Effector memory CD8-positive, alpha-beta T cell (primary cell): ENCODE measurements at places on chromosomes 7 and 10.

DNA sequence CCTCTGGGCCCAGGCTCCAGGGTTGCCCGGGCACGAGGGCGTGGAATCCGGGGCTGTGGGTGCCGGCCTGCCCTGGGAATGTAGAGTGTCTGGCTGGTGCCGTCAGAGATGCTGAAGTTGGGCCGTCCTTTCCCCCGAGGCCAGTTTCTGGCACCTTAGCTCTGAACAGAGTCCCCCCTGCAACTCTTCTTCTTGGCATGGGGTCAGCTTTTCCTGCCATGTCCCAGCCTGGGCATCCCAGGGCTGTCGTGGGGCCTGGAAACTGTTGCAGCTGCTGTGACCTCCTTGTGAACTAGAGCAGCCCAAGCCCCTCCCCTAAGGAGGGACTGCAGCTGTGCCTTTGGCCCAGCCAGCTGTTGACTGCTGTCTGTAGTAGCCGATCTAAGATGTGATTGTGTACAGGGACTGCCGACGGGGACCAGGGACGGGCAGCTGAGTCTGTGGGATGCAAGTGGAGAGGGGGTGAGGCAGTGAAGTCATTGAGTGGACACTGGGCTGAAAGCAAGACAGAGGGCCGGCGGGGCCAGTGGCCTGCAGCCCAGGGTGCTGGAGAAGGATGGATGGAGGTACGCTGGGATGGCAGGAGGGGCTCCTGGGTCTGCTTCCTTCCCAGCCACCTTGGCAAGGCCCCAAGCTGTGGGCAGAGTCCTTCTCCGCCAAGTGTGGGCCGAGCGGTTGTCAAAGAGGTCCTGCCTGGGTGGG is 35.8 kb downstream of the GBX1 start:
- no peak for DNase-seq

- DNase-seq = no peak
Observed at GRCh38 chr7:90836937-90837336, 240.8 kb downstream of the CDK14 start.

DNA sequence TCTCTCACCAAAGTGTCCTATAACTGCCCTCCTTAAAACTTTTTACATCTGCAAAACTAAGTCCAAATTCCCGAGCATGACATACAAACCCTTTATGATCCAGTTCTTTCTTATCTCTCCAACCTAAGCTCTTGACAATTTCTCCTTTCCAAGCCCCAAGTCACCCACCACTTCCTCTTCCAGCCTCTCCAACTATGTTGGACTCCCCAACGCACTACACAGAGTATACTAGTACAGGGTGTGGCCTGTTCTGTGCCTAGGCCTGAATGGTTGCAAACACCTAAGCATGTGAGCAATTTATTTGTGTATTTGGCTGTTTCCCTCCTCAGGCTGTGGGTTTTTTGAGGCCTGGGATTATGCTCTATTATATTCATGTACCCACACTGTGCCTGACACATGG is 101.2 kb upstream of the APBB1IP start:
- DNase-seq = no peak

DNA sequence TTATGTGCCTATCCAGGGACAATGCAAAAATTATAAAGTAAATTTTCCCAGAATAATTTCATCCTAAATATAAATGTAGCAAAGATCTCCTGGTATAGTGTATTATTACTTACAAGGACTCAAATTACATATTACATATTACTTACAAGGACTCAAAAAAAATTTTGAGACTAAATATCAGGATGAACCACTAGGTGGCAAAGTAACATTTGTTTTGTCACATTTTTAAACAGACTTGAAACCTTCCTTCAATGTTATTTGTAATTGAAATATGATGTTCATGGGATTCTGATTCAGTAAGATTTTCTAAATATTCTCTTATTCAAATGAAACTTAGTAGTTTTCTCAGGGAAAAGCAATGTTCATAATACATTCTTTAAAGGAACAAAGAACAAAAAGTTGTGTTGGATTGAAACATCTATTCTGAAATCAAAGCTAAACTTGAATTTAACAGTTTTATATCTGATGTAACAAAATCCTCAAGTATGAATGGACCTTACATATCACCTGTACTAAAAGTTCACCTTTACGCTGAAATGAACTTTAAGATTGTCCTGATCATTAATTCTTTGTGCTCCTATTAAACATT is 74.3 kb upstream of the GNAI1 start:
- DNase-seq = no peak

GRCh38 chr10:100148353-100149211 is 37.2 kb downstream of the ERLIN1 start:
- no peak for DNase-seq

DNA sequence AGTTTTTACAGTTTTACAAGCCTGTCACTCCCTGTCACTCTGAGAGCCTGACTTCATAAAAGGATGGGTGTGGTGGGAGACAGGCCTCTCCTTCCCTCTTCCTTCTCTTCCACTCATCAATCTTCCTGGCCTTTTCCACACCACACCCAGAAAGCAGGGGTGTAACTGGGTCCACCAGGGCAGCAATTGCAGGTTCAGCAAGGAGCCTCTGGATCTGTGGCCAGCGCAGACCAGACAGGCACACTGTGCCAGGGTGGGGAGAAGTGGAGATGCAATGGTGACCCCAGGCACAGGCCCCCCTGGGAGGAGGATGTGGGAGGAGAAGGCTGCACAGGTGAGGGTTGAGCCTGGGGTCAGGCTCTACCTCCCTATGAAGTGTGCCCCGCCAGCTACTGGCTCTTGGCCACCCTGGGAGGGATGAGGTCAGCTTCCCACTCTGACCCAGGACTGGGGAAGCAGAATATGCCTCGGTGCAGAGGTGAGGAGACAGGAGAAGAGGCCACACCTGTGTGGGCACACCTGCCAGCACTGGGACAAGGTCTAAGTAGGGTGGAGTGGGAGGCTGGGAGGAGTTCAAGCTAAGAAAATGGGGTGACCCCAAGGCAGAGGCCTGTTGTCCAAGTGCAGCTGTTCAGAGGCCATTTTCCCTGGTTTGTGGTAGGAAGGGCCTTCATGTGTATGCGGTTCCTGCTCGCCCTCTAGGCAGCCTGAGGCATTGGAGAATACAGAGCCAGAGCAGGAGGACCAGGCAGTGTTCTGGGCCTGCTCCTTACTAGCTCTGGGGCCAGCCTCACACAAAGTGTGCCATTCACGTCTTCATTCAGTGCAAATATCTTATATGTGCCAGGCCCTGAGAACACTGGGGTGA is 20.2 kb upstream of the TMEM72 start:
- DNase-seq = no peak

DNA sequence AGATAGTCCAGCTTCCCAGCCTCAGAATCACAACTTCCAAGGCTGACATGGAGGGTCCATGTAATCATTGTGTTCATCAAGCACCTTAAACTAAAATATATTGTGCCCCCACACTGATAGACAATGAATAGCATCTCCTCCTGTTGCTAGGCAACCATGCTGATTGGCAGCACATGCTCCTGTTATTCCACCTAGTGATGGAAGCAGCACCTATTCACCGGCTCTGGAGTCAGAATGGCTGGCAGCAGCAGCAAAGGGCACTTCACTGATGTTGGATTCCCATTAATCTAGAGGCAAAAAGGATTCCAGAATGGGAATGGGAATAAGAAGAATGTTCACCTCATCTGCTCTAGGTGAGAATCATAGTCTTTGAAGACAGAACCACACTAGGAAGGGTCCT is 55.0 kb downstream of the RELN start:
- no peak for DNase-seq

- DNase-seq = no peak
Observed at GRCh38 chr10:124153023-124153826, 59.8 kb upstream of the CHST15 start.

DNA sequence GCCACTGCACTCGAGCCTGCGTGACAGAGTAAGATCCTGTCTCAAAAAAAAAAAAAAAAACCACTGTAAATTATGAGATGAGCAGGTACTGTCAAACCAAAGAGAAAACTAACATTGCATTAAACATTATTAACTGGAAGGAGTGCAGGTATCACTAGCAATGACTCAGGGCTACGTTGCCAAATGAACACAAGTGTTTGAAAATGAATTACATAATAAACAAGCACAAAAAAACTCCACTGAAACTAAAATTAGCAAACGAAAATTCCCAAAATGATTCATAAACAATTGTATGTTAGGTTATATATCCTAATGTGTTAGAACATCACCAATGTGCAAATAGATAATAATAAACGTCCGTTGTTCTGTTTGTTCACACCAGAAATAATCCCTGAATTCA is 42.8 kb downstream of the NSUN6 start:
- no peak for DNase-seq

- DNase-seq = no peak
Observed at GRCh38 chr10:17229717-17229966, 1.6 kb downstream of the VIM start.

- DNase-seq = no peak
Observed at GRCh38 chr7:21041252-21041651, 254.6 kb upstream of the SP8 start.

DNA sequence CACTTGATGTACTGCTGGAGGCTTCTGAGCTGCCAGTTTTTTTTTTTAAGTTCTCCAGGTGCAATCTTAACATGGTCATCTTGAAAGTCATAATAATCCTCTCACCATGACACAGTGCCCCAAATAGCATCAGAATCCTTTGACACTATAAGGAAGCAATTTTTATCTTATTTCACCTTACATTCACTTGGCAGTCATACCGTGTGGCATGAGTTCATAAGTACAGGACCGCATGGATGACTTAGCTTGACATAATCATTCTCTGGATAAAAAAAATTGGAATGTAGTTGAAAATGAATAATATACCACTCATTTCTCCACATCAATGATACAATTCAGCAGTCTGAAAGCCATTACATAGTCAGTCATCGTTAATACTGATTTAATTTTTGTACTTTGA is 25.6 kb upstream of the TMEM196 start:
- no peak for DNase-seq

GRCh38 chr10:73131913-73132686 is 21.8 kb downstream of the NUDT13 start:
- no peak for DNase-seq

DNA sequence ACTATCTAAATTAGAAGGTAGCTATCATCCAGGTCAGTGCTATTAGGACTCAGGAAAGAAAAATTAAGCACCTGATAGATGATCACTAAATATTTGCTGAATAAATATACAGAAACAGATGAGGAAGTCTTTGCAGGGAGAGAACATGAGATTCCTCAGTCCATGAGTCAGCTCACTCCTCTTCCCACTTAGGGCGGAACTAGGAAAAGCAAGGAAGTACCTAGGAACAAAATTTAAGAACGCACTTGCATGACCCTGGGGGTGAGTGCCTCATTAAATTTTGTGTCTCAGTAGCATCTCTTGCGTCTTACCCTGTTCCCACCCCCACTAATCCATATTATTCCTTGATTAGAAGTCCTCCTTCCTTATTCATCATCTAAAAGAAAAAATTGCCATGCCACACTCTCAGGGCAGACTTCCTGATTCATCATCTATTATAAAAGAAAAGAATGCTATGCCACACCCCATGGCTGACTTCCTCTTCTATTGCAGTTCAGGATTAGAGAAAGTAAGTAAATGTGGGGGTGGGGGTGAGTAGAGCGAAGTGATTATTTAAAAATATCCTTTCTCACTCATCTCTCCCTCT is 208.8 kb downstream of the THSD7A start:
- no peak for DNase-seq

- no peak for DNase-seq
Observed at GRCh38 chr7:75662579-75663301, 76.0 kb downstream of the HIP1 start.

DNA sequence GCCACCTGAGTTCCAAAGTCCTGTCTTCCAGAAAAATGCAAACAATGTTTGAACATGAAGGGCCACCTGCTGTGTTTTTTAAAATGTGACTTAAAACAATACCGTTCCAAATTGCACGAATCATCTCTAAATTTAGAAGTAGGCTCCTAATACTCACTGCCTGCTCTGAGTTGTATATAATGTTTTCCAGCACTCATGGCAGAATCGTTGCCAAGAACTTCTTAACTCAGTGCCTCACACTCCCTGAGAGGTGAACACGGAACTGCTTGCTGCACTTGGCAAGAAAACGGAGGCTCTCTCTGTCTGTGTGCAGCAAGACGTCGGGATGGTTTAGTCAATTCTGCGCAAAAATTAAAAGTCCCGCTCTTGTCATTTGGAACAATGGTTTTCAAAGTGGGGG is 757.3 kb upstream of the AUTS2 start:
- no peak for DNase-seq

DNA sequence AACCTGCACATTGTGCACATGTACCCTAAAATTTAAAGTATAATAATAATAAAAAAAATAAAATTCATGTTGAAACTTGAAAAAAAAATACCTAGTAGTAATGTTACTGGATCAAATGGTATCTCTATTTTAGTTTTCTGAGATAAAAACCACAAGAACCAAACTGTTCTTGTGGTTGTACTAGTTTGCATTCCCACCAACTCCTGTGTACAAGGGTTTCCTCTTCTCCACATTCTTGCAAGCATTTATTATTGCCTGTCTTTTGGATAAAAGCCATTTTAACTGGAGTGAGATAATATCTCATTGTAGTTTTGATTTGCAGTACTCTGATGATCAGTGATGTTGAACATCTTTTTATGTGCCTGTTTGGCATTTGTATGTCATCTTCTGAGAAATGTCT is 177.7 kb downstream of the KIF20B start:
- no peak for DNase-seq

GRCh38 chr7:64651203-64651602 is 14.7 kb upstream of the ZNF107 start:
- DNase-seq = no peak
